ENCODE measurements at places on chromosomes 5 and 9. TPM values are rescaled to one million over a fixed set of nuclear protein-coding genes. Genes with fewer than 3 reads are reported as not detected.

Gene PCDHGA12
- 2.9 TPM for polyA plus RNA-seq

Gene RFX3
- 1.6 TPM for polyA plus RNA-seq

Gene ROPN1L
- 0.72 TPM for polyA plus RNA-seq

Gene GABRA1
- polyA plus RNA-seq: 0.08 TPM

Gene TRMO
- polyA plus RNA-seq: 9.9 TPM

Gene PHF24
- polyA plus RNA-seq: 0.18 TPM

Gene MINAR2
- polyA plus RNA-seq: 0.03 TPM

Gene PRLR
- polyA plus RNA-seq: 0.98 TPM

Gene SGCD
- 15.9 TPM for polyA plus RNA-seq

Gene SLU7
- 35.7 TPM for polyA plus RNA-seq

Gene JAK2
- 13.7 TPM for polyA plus RNA-seq

Gene ATP10B
- 0.22 TPM for polyA plus RNA-seq

Gene NMUR2
- polyA plus RNA-seq: not detected

Gene PLPP7
- polyA plus RNA-seq: 11.0 TPM

Gene PAX5
- polyA plus RNA-seq: 0.03 TPM

Gene CCDC192
- 0.41 TPM for polyA plus RNA-seq

Gene CAMK4
- polyA plus RNA-seq: 1.2 TPM

Gene KIF24
- polyA plus RNA-seq: 0.32 TPM

Gene PCDHGB5
- polyA plus RNA-seq: 4.7 TPM

Gene PCDHA1
- polyA plus RNA-seq: 0.03 TPM

Gene HEMGN
- polyA plus RNA-seq: not detected

Data from urinary bladder (tissue), 4 donors.